ENCODE measurements at places on chromosomes 13 and 19.

- no peak for DNase-seq
Observed at GRCh38 chr19:19558055-19558454, 20.0 kb downstream of the CILP2 start.

GRCh38 chr13:51838240-51838846, 6.6 kb downstream of the TMEM272 start:
- DNase-seq: no peak

- no peak for DNase-seq
Observed at GRCh38 chr19:2675892-2676291, 26.6 kb downstream of the GNG7 start.

GRCh38 chr19:18300930-18301717, 19.7 kb upstream of the JUND start:
- no peak for DNase-seq

DNA sequence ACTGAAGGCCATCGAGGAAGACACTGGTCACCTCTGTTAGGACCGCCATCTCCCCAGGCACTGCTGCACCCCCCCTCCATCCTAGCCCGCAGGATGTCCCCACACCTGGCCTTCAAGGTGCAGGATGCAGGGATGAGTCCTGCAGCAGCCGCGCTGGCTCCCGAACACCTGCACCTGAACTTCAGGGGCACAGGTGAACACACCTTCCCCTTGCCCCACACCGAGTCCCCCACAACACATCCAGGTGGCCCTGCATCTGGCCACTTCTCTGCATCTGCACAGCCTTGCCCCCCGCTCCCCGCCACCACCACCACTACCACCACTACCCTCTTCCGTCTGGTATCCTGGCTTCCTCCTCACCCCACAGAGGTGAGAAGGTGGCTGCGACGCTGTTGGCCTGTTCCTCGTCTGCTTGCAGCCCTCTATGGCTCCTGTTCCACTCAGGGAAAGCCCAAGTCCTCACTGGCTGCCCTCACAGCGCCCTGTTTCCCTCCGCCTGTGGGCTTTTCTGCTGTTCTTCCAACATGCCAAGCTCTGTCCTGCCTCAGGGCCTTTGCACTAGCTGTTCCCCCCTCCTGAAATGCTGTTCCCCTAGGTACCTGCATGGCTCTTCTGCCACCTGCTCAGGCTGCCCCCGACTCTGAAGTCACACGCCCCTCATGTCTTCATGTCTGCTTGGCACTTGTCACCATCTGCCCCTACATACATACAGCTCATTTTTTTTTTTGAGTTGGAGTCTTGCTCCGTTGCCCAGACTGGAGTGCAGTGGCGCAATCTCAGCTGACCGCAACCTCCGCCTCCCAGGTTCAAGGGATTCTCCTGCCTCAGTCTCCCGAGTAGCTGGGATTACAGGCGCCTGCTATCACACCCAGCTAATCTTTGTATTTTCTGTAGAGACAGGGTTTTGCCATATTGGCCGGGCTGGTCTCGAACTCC, 1.4 kb upstream of the CERS1 start:
- no peak for DNase-seq

DNA sequence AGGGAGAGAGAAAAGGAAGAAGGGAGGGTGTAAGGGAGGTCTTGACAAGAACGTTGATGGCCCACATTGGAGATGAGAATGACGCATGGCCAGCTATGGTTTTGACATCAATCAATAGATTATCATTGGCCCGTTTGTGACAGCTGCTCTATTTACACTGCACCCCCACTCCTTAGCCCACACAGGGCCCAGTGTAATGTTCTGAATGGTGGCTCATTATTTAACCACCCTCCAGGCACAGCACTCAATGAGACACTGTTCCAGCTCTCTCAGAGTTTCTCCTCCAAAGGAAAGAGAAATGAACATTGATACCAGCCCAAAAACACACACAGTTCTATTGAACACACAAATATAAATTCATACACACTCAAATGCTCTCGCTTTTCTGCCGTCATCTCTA, 173.0 kb upstream of the IPO5 start:
- DNase-seq: no peak

- DNase-seq: no peak
Observed at GRCh38 chr19:40266912-40267600, 18.1 kb downstream of the AKT2 start.

DNA sequence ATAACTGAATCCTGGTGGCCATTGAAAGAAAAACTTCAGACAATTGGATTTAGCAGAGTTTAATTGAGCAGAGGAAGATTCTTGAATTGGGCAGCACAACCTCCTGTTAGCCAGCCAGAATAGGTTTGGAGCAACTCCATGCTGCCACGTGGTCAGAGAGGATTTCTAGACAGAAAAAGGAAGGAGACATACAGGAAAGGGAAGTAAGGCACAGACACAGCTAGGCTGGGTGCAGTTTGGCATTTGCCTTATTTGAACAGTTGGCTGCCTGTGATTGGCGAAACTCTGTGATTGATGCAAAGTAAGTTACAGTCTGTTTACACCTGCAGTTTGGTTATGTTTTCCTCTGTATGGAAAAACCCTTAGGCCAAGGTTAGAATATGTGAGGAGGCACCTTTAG, 85.8 kb upstream of the SPATA13 start:
- no peak for DNase-seq

DNA sequence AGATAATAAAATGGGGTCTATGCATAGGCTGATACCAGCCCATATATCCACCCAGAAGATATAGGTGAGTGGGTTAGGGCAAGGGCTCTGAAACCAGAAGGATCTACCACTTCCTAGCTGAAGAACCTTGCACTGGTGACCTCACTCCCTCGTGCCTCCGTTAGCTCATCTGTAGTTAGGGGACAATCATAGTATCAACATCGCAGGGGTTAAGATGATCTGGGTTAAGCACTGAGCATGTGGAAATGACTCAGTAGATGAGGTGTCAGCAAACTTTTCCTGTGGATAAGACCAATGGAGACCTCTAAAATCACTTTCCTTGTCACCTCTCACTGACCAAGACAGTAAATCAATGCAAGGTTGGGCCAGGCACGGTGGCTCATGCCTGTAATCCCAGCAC, 30.5 kb downstream of the TNFSF14 start:
- DNase-seq: no peak

All from NCI-H524 treated with DMSO at 0.1 percent for 48 hours (cell line).